GM12864 (cell line): ENCODE measurements at places on chromosomes 5 and 9.
A peak's percentile ranks its signal among the peaks of the same experiment; 100 is the strongest.

DNA sequence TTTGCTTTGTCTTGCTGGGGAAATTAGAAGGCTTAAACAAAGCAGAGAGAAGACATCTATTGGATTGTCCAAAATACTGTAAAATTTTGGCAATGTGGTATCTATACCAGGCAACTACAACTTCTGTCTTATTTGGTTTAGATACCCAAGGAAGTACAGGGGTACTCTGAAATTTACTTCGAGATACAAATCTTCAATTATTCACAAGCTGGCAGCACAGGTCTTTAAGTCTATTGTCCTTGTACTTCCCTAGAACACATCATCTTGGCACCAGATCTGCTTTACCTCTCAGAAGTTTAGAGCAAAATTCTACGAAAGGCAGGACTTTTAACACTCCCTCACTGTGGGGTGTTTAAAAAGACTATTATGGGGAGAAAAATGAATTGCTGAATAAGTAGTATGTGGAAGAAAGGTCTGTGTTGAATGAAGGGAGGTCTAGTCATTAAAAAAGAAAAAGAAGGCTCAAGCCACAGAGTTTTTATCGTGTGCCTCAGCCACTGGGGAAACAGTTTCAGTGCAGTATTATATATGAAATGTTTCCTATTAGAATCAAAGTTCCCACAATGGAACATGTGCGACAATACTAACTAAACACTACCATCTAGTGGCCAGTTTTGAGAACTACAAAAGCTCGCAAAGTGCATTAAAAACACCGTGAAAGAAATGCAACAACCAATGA lies 93.7 kb downstream of the PDE4D start:
- no peak for DNase-seq

DNA sequence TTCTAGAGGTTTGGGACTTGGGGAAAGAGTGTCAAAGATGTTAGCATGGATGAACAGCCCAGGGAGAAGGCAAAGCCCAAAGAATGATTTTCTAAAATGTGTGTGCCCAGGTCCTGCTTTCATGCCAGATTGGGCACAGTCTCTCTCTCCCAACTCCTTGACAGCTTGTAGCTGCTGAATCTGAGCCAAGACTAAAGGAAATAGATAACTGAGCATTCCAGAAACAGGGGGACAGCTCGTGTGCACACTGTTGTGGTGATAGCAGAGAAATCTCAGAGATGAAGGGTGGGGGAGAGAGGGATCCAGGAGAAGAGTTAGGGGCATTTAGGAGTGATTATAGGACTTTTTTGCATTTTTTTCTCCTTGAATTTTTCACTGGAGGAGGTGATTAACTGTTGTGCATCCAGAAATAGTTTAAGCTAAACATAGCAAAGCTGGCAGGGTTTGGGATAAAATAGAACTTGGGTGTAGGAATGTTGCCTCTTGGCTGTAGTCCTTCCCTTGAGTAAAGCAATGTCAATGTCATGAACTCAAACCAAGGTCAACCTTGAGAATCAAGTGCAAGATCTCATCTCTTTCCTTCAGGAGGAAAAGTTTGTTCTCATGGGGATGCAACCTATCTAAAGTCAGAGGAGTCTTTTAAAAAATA lies 245.9 kb downstream of the SH3GL2 start:
- no peak for DNase-seq

GRCh38 chr5:72543365-72543764 lies 36.2 kb upstream of the ZNF366 start:
- DNase-seq: no peak

DNA sequence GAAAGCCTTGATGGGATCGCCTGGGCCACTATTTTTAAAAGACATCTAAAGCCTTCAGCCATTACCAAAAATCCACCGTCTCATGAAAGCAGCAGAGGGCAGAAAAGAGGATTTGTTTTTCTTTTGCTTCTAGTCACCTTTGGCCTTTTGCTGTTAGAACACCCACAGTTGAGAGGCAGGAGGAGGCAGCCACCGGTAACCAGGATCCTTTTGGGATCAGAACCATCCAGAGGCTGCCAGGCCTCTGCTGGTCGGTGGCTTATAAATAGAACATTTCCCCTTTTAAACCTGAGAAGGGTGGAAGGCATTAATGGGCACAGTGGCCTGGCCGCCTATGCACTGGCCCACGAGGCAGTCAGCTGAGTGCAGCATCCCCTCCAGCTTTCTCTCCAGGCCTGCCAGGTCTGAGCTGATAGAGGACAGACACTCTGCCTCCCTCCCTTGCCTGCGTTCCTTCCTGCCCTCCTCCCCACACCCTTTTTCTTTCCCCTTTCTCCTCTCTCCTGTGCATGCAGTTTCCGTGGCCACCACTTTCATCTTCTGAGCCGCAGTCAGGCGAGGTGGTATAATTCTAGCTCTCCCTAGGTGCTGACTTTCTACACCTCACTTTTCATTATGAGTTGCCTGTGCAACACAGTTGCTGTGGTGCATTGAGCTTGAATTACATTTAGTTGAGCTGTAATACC lies 253.4 kb downstream of the ARHGAP26 start:
- DNase-seq: peak; percentile 71

GRCh38 chr9:128153060-128153946 lies 4.0 kb downstream of the LCN2 start:
- no peak for DNase-seq

DNA sequence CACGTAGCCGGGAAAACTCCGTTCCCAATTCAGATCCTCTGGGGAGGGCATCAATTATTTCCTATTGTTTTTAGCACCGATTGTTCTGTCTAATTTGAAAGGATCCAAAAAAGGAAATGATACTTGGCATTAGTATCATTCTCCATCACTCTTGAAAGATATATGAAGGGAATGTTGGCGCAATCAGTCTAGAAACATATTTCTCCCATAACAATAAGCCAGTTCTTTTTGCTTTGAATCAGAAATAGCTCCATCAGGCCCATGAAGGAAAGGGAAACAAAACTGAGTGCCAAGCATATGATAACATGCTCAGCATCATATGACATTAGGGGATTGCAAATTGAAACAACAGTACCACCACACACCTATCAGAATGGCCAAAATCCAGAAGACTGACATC lies 39.8 kb downstream of the SRD5A1 start:
- DNase-seq: no peak

GRCh38 chr5:18370531-18370930 lies 736.3 kb downstream of the TAF11L14 start:
- no peak for DNase-seq

DNA sequence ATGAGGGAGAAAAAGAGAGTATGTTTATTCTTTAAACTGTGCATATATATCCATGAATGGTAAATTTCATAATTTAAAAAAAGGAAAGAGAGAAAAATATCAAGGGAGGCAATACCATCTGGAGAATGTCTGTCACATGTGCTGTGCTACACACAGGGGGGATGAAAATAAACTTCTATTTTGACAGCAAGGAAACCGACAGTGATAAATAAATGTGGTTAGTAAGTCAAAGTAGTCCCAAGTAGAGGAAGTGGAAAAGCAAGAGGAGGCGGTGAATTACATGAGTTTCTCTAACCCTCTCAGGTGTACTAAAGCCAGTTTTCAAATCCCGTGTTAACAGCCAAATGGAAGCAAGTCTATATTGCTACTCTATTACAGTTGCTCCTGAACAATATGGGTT lies 83.3 kb downstream of the ICE1 start:
- no peak for DNase-seq

DNA sequence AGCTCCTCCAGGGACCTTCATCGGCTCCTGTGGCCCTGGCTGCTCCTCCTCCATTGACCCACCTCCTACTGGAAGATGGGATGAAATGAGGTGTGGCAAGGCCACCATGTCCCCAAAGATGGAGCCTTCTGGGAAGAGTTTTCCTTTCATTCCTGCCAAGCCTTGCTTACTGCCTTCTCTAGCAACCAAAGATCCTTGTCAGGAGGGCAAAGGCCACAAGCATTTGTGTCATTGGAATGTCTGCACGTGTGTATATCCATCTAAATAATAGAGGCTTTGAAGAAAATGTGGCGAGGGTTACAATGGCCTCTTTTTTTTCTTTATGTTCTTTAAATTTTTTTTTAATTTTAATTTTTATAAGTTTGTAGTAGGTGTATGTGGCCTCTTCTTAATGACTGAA lies 313.6 kb downstream of the ARHGEF28 start:
- no peak for DNase-seq

- no peak for DNase-seq
Observed at GRCh38 chr9:87063246-87063645, 115.9 kb upstream of the GAS1 start.

- DNase-seq: no peak
Observed at GRCh38 chr5:146339715-146340259, 1.1 kb downstream of the POU4F3 start.

DNA sequence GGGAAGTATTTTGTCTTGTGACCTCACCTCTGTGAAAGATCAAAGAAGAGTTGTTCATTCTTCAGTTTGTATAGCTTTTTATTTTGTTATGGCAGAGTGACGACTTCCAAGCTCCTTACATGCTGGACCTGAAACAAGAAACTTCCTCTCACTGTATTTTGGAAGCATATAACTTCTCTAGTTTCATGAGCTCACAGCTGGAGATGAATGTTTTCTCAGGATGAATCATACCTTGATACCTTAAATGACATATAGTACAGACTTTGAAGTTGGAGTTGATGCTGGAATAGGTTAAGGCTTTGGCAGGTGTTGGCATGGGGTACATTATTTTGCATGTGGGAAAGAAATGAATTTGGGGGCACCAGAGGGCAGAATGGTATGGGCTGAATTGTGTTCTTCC lies 112.5 kb downstream of the SLC25A46 start:
- no peak for DNase-seq

DNA sequence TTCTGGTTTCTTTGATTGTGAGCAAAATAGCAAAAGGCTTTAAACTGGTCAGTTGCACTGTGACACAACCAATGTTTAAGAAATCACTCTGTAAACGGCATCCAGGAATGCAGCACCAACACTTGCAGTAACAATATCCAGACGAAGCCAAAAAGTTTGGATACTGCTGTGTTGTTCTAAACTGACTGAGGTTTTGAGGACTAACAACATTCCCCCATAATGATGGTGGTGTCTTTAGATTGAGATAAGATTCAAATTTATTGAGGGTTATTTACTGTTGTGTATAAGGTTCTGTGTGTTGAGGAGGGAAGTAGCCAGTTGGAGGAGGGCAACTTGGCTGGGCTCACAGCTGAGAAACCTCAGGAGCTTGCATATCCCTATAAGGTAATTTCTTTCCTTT lies 353.6 kb downstream of the BNC2 start:
- no peak for DNase-seq

DNA sequence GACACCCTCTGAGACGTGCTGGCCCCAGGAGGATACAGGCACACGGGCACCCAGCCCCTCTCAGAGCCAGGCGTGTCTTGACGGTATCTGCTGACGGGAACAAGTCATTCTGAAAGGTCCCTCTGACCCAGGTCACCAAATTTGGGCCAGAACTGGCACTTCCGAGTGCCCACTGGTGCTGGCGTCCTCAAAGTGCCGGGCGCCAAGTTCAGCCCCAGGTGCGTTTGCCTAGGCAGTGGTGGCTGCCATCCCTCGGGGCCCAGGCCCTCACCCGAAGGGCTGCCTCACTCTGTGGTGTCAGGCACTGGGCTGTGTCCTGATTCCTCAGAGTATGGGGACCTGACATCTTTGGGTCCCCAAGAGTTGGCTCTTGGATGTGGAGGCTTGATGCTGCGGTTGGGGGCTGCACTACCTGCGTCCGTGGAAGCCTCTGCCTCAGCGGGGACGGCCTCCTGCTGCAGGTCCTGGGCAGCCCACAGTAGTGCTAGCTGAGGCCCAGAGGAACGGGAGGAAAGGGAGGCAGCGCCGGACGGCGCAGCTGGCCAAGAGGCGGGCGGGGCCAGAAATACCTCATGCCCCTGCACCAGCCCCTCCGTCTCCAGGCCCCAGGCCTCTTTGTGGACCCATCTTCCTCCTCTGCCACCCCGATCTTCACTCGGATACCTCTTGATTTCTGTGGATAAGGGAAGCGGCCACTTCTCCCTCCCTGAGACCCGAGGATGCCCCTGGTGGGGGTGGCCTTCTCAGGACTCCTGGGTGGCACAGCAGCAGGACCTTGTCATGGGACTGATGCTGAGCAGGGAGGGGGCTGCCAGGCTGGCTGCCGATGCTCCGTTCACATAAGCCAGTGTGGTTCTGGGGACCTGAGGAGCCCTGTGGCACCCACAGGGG lies 109.4 kb upstream of the LMX1B start:
- DNase-seq: no peak

- no peak for DNase-seq
Observed at GRCh38 chr5:137176126-137176525, 323.0 kb downstream of the SPOCK1 start.

DNA sequence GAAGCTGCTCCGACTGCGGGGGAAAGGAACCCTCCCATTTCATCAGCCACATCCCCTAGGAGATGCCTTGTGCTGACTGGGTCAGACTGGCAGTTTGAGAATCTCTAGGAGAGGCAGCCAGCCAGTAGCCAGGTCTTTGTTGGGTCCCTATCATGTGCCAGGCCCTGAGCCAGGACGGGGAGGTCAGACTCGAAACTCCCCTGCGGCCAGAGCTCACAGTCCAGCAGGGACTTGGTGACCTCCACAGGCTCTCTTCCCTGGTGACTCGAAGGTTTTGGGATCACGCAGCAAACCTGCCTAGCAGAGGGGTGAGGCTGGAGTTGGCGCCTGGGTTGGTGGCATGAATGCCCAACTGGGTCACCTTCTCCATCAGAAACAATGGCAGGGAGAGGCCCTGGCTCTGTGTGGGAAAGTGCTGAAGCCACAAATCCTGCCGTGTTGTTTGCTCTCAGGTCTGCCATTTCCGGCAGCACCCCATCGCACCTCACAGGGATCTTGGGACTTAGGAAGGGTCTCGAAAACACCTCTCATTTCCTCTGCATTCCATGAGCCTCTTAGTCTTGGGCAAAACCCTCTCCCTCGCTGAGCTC lies 14.4 kb upstream of the ORM1 start:
- no peak for DNase-seq

DNA sequence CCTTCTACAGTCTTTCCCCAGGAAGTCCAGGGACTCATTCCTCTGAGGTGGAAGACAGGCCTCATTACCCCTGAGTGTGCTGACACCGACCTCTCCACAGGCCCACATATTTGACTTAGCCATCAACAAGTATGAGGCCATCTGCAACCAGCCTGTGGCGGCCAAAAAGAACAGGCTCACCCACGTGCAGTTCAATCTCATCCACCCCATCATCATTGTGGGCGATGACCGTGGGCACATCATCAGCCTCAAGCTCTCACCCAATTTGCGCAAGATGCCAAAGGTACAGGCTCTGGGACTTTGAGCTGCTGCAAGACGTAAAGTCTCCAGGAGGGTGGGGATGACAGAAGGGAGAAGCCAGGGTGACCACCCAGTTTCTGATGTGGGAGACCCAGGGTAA lies 5.6 kb downstream of the ENHO start:
- no peak for DNase-seq
